ENCODE measurements at places on chromosomes 12 and 14.

DNA sequence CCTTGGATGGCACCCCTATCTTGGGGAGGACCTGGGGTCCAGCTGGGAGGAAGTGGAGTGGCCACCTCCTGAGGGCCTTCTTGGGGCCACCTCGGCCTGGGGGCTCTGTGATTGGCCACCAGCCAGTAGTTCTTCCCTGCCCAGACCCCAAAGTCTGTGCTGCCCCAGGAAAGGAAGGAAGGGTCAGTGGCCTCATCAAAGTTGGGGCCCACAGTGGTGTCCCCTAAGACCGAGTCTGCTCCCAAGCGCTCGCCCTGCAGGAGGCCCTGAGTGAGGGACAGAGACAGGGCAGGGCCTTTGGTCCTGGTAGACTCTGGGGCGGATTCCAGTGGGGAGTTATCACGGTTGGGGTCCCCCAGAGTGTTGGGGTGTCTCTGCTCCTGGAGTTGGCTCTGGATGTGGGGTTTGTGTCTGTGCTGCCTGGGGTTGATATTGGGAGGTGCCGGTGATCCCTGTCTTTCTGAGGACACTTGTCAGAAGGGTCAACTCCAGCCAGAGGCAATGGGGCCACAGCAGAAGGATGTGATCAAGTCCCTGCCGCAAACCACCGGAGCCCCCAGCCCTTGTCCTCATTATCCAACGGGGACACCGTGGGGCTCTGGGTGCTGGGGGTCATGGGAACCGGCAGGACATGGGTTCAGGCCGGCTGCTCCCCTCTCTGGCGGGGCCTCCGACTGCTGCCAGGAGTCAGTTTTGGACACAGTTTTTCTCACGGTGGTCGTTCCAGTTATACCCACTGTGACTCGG is 364.3 kb downstream of the TMEM121 start:
- no peak for DNase-seq

DNA sequence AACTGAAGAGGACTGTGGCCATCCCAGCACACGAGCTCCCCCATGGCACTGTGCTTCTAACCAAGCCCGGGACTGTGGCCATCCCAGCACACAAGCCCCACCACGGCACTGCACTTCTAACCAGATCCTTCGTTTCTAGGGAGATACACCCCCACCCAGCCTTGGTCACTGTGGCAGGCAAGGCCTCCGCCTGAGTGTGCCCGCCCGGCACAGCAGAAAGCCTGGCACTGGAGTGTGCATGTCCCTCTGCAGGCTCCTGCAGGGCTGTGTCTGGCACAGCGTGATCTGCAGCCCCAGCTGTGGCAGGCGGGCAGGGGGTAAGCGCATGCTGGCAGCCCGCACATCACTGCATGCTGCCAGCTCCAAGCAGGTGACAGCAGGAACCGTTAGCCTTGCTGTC is 49.8 kb downstream of the CCDC85C start:
- no peak for DNase-seq

GRCh38 chr12:50581226-50582184 is 76.7 kb downstream of the DIP2B start:
- no peak for DNase-seq

- DNase-seq = no peak
These were observed 30.1 kb upstream of the LIMA1 start for GRCh38 chr12:50313256-50313931.

- DNase-seq = peak; percentile 76
These were observed 10.2 kb upstream of the YARS2 start for GRCh38 chr12:32765906-32766305.

DNA sequence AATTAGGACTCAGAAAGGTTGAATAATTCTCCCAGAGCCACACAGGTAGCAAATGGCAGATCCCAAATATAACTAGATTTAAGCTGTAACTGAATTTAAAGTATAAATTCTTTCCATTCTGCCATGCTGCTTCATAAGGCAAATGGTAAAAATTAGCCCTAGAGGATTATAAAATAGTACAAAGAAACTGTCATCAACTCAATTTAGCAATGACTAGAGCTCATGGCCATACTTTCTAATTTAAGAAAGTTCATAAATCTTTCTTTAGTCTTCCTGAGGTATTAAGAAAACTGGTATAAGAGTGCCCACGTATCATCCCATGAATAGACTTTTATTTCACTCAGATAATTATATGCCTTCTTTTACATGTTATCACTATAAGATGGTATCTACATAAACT is 34.8 kb downstream of the MED13L start:
- no peak for DNase-seq

GRCh38 chr12:9509464-9510161 is 98.1 kb downstream of the KLRB1 start:
- DNase-seq = no peak

GRCh38 chr12:97316321-97316720 is 146.3 kb upstream of the RMST start:
- no peak for DNase-seq

DNA sequence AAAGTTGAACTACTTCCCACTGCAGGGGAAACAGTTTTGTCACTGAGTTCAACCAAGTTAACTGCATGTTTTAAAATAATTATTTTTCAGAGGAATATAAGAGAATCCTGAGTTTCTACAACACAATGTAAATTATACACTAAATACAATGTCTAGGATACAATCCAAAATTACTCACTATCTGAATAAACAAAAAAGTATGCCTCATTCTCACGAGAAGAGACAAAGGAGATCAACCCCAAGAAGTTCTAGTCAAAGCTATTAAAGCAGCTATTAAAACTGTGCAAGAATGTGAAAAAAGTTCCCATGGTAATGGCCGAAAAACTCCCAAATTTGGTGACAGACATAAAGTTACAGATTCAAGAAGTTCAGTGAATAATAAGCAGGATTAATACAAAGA is 8.8 kb upstream of the KCNK13 start:
- no peak for DNase-seq

DNA sequence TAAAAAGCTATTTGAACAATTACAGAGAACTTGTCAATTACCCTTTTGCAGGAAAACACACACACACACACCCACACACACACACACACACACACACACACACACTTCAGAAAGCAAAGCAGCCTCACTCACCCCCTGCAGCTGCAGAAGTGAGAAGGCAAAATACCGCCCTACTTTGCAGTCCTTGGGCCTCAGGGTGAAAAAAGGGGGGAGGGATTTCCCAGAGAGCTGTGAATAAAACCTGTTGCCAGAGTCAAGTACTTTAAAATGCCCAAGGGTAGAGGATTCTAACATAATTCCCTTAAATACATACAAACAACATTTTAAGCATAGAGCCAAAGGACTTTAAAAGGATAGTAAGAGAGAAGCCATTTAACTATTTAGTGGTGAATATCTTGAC is 285.9 kb downstream of the MDGA2 start:
- DNase-seq = no peak

DNA sequence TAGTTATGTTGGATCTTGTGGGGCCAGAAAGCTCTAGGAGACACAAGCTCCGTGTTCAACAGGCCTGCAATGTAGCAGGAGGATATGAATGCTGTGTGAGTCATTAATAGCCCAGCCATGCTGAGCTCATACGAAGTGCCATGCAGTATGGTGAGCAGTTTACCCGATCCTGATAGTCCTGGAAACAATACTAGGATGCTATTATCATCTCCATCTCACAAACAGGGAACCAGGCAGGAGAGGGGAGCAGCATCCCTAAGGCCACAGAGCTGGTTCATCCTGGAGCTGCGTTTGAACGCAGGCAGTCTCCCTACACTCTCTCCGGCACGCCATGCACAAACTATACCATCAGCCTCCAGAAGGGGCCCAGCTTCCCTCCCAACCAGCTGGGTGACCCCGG is 20.5 kb downstream of the TTC7B start:
- DNase-seq = no peak

GRCh38 chr14:67919259-67920032 is 99.9 kb downstream of the RAD51B start:
- no peak for DNase-seq

DNA sequence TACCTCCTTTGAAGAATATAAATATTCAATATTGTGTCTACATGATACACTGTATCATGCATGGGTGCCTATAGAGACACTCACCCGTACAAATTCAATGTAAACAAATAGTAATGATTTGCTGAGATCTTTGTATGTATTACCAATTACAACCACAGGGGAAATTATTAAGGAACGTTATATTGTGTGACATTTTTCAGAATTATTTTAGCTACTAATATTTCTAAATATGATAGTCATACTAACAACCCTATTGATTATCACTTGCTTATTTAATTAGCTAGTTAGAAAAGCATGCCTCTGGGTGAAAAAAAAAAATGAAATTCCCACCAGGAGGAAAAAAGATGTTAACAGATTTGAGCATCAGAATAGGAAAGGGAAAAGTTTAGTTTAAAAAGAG is 2.1 kb downstream of the SOX5 start:
- no peak for DNase-seq

DNA sequence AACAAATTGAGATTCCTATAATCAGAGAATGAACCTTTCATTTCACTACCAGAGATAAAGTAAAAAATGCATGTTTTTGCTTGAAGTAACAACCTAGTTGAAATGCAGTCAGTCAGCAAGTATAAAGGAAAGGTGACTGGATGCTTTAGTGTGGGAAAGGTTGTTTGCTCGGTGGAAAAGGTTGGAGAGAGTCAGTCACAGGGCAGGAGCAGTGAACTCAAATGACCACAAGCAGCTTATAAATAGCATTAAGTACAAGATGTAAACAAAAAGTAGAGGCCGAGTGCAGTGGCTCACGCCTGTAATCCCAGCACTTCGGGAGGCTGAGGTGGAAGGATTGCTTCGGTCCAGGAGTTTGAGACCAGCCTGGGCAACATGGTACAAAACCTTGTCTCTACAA is 98.1 kb upstream of the FGD4 start:
- no peak for DNase-seq

GRCh38 chr12:64494998-64495729 is 43.2 kb downstream of the TBK1 start:
- DNase-seq = no peak

DNA sequence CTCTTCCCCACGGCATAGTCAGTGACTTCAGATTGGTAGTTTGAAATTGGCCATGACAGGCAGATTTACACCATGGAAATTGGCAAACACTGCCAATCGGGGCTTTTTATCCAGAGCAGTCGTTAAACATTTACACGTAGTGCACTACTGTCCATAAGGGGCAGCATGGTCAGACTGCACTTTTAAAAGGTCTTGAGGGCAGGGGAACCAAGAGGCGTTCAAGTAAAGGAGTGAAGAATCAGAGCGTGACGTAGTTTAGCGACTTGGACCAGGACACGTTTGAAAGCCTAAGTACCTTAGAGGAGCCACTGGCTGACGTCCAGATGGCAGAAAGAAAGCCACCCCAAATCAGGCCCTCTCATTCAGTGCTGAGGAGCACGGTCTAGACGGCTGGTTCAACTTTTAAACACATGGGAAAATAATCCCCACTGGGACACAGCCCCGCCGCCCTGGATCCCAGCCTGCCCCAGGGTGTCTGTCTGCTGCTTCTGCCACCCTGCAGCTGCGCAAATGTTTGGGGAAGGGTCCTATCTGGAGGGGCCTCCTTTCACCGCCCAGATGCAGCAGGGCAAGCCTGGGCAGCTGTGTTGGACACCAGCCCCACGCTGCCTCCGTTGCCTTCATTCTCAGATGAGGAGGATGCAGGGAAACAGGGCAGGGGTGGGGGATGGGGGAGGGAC is 52.5 kb upstream of the PPP2R5C start:
- no peak for DNase-seq

DNA sequence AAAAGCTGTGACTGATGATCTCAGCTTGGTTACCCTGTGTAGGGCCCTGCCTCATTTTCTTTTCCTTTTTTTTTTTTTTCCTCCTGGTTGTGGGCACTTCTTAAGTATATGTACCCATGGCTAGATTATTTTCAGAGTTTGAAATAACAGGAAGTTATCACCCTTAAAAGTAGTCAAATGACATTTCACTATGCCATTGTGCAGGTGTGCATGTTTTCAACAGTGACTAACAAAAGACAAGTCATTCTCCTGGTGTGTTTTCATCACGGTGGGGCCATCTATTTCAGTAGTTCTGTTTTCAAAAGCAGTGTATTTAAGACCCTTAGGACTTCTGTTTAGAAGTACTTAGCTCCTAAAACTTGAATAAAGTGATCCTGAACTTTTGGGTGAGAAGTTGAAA is 15.0 kb downstream of the GABARAPL1 start:
- DNase-seq = no peak

DNA sequence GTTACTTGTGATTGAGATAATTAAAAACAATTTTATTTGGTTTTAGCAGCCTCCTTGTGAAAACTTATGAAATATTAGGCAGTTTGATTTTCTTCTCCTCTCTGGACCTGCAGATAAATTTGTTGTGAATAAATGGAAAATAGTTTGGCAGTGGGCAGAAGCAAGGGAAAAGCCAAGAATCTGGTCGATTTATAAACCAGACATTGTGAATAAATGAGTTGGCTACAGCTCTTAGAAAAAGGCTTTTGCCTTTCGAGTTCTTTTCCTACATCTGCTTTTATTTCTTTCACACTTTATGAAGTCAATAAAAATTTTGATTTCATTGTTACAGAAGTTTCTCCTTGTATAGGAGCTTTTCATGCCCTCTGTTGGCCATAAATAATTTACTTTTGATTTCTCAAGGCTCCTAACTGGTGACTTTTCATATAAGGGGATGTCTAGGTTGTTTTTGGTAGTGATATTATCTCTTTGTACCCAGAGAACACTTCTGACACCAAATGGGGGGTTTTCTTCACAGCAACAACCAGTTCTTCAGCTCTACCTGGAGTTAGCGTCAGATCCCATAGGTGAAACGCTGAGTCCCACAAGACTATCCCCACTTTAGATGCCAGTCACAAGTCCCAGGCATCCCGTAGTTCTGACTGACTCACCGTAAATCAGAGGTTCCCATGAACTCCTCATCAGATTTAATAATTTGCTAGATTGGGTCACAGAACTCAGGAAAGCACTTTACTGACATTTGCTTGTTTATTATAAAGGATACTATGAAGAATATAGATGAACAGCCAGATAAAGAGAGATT is 136.5 kb upstream of the DNM1L start:
- no peak for DNase-seq

DNA sequence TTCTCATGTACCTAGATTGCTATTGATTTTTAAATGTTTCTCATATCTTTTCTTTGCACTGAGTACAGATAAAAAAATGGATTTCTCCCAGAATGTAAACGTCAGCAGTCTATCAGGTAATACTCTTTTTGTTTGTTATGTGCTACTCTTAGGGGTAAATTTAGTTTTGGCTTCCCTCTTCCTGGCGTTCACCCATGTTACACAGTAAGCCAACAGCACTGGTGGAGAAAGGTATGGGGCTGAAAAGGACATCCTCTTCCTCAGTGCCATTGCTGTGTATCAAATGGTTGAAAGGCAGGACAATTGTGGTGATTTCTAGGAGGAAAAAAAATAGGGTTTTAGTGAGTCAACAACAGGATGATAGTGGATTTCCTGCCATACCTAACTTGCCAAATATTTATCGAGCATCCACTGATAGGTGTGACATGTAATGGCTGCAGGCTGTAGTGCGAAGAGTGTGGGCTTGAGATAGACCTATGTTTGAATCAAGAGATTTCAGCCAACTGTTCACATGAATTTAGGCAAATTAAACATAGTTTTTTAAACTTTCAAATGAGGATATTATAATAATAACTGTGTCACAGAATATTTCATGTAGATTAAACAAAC is 7.5 kb downstream of the KLRF2 start:
- DNase-seq = no peak

GRCh38 chr12:124605150-124605882 is 37.9 kb upstream of the NCOR2 start:
- no peak for DNase-seq

- no peak for DNase-seq
These were observed 1.5 kb downstream of the RFLNA start for GRCh38 chr12:124296295-124296915.

Measured in DMS 273 treated with DMSO at 0.1 percent for 48 hours (cell line).